Placental epithelial cell (primary cell): ENCODE measurements at places on chromosomes 5 and 9. TPM values are rescaled to one million over a fixed set of nuclear protein-coding genes. Genes with fewer than 3 reads are reported as not detected.

The SLC6A3 gene
- not detected in 2 replicates for total RNA-seq

The CARTPT gene
- not detected in 2 replicates for total RNA-seq

The MAMDC4 gene
- 3.0 and 3.5 TPM in 2 replicates for total RNA-seq

The C9orf50 gene
- total RNA-seq, result 0.39 TPM in 1 of 2 replicates, not detected in the other

The SAXO1 gene
- total RNA-seq, result under 0.01 and 0.11 TPM in 2 replicates

The SV2C gene
- not detected in 2 replicates for total RNA-seq

The SPINK5 gene
- not detected in 2 replicates for total RNA-seq
